Gastroesophageal sphincter (tissue), 4 donors: ENCODE measurements at places on chromosomes 4 and X. TPM values are rescaled to one million over a fixed set of nuclear protein-coding genes. Genes with fewer than 3 reads are reported as not detected.

GRCh38 chrX:134761788-134762187, 103.5 kb upstream of the PLAC1 start:
- ATAC-seq: no peak

GRCh38 chrX:19990151-19990555, 708 bp downstream of the BCLAF3 start:
- no peak for ATAC-seq

GRCh38 chr4:78242071-78242470, 184.9 kb downstream of the FRAS1 start:
- ATAC-seq: no peak

- ATAC-seq: no peak
These were observed 164.4 kb upstream of the RAPGEF2 start for GRCh38 chr4:158938220-158939044.

DNA sequence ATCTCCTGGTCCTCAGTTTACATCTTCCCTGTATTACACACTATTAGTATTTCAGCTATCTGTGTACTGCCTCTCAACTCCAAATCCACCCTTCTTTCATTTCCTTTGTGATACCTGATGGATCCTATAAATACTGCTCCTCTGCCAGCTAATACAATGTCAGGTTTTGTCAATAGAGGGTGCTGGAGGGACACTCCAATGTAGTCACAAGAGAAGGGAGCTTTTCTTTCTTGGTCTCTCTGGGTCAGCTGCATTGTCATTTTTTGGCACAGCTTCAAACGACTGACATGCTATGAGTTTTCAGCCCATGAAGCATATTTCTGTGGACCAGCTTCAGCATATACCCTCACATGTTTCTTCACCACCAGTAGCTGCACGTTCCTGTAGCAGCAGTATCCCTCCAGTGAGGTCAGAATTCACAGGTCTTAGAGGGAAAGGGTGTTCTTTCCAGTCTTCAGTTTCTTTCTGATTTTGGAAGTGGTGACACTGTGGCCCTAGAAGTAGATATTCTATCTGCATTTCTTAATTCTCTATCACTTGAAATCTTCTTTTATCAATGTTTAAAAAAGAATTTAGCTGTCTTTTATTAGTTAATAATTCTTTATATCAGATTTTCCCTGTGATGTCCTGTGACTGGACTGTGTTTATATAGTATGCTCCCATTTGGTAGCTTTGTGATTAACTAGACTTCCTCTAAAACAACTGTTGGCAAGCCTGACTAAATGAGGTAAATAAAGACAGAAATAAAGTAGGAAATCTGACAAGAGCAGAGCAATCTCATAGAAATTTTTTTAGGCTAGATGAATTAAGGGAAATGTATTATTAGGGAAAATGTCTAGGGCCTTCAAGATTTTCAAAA, 60.6 kb downstream of the GABRA2 start:
- ATAC-seq: no peak

DNA sequence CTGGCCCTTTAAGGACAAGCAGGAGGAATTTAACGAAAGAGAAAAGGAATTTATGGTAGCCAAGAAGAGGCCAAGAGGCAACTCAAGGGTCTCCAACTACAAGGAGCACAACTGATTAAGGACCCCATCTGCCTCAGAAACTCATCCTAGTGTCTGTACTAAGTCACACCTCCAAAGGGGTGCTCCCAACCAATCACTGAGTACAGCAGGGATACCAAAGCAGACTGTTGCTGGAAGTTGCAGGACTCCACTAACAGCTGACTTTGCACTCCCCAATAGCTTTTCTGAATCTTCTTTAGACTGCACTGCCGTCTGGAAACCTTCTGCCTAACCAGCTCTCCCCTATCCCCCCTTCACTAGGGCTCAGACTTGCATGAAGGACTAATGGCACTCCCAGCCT, 50.6 kb downstream of the ATP11C start:
- no peak for ATAC-seq

DNA sequence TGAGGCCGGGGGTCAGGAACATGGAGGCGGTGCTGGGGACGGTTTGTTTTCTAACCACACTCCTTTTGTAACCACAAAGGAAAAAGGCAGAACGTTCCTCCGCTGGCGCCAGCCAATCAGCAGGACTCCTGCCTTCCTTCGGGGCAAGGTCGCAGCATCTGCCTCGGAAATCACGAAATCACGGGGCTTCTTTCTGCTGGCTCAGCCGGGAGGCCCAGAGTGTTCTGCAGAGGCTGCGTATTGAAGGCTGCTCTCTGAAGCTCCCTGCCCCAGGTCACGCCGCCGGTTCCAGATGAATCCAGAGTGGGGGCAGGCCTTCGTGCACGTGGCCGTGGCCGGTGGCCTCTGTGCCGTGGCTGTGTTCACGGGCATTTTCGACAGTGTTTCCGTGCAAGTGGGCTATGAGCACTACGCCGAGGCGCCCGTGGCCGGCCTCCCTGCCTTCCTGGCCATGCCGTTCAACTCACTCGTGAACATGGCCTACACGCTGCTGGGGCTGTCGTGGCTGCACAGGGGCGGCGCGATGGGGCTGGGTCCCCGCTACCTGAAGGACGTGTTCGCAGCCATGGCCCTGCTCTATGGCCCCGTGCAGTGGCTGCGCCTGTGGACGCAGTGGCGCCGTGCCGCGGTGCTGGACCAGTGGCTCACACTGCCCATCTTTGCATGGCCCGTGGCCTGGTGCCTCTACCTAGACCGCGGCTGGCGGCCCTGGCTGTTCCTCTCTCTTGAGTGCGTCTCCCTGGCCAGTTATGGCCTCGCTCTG, 9.4 kb downstream of the TMEM187 start:
- peak; percentile 46 for ATAC-seq

- no peak for ATAC-seq
These were observed 22.7 kb upstream of the DRD5 start for GRCh38 chr4:9758641-9759317.

GRCh38 chr4:133920236-133920635, 281.4 kb downstream of the PABPC4L start:
- no peak for ATAC-seq

GRCh38 chr4:92387459-92388069, 83.8 kb downstream of the GRID2 start:
- no peak for ATAC-seq

DNA sequence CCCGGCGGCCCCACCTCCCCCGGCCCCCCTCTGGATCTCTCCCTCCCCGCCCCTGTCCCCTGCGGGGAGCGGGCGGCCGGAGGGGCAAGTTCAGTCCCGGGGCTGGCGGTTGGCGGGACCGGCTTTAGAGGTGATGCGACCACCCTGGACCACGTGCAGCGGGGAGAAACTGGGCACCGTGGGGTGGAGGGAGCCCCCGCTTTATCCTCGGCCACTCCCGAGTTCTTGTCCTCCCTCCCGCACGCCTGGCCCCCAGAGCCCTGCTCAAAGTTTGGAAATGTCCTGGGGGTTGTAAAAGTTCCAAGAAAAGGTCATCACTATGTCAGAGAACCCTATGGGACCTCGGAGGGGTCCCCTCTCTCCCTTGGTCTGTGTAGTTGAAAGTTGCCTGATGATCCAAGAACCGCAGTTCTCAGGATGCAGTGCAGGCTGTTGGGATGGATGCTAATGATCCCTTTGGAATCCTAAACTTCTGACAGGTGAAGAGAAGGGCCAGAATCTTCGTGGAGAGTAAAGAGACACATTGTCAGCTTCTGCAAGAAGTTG, 411 bp upstream of the VEGFC start:
- ATAC-seq: no peak

GRCh38 chr4:154741922-154742850, 1.6 kb upstream of the LRAT start:
- no peak for ATAC-seq

DNA sequence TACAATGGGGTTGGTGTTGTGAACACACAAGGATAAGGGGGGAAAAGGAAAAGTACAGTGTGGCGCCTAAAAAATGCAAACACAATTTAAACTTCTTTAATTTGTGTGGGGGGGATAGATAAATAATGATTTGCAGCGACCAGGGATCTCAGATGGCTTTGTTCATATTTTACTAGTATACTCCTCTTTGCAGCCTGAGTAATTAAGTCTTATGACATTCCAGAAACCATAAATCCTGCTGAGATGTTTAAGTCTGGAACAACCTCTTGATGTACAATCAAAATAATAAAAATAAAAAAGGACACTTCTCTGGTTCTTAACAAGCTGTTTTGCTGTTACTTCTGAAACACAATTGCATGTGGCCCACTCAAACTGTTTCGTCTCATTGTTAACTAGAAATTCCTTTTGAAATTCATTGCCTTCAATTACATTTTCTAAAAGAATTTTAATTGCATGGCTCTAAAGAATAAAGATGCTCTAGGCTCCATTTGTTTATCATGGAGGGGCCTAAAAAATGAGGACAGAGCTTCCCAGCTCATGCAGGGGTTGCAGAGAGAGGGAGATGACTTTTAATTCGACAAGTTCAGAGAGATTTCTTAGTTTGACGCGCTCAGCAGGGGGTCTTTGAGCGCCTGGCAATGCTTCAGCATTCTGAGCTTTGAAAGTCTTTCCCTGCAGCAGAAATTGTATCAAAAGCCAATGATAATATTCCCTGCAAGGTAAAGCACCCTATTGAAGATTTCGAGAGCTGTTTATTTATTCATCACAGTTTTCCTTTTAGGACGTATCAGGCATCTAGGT, 892.4 kb upstream of the TENM3 start:
- no peak for ATAC-seq

DNA sequence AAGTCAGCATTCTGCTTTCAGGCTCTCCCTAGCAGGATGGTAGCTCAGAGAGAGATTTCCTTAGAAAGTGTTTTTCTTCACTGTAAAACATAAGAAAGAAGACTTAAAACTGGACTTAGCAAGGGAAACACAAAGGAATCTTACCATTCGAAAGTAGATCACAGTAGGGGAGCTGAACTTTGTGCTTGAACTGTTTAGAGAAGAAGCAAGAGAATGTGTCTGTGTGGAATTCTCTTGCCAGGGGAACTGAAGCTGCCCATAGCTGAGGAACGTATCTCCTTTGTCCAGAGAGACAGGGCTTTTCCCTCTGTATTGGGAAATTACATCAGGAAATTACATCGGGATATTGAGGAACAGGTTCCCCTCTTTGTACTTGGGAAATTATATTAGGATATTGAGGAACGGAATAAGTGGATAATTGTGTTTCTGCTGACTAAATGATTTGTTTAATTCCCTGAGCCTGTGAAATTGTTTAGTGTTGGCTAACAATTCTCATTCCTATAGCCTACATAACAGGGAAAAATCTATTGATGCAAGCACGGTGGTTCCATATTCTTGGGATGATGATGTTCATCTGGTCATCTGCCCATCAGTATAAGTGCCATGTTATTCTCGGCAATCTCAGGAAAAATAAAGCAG, 21.2 kb downstream of the SRD5A3 start:
- no peak for ATAC-seq

- ATAC-seq: no peak
These were observed 23.0 kb downstream of the SNX25 start for GRCh38 chr4:185232370-185232769.

- ATAC-seq: no peak
These were observed 13.1 kb downstream of the NAT8L start for GRCh38 chr4:2071912-2072867.

DNA sequence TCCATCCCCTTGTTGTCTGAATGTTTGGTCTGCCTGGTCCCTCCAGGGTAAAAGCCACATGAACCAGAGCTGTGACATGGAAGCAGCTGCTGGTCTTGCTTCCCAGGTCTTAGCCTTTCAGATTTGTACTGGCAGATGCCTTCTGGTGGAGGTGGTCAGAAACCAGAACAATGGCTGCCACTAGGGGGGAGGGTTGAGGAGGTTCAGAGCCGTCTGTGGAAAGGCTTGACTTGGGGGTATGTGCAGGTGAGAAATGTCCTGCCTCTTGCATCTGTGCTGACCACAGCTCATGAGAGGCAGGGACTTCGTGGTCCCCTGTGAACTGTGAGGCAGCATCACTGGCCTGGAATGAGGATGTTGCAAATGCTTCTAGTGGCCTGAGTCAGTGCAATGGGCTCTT, 144.2 kb upstream of the WDR1 start:
- no peak for ATAC-seq

DNA sequence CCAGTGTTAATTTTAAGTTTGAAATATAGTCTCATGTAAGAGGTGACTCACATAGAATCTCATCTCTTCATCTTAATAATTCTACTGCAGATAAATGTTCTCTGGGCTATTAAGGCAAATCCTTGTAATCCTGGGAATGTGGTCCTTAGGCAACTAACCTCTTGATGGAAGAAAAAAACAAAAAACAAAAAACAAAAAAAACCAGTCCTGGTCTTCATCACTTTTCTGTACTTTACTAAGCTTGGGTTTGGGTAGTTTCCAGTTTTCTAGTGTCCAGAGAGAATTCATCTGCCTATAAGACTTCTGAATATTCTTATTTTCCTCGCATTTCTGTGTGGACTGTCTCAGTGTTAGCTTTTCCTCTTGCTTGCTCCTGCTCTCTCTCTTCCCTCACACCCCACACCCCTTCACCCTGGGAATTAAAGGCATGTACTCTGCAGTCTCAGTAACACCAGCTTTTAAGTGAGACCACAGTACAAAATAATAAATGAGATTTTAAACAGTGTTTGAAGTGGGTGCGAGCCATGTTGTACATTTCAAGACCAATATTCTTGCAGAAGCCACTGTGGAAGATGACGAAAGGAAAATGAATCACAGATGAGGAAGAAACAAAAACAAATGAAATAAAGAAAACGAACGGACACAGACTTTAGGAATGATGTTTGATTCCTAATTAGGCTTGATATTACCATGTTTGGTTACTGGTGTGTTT, 51.7 kb downstream of the HAND2 start:
- ATAC-seq: peak; percentile 75

- ATAC-seq: no peak
These were observed 30.9 kb upstream of the TENM3 start for GRCh38 chr4:182212211-182212761.

DNA sequence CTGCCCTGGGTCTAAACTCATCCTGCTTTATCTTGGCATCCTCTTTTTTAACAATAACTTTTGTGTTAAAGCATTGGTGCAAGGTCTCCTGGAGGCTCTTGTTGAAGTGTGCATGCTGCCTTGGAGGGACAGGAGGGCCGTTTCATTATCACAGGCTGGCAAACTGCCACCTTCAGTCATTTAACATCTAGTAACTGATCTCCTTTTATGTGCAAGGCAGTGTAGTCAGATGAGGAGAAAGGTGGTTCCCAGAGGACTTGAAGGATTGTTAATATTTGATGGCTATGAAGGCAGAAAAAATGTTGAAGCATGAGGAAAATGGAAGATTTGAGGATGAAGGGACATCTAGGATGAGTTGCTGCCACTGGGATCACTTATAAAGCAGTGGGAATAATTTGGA, 439.4 kb downstream of the RAPGEF2 start:
- ATAC-seq: no peak

DNA sequence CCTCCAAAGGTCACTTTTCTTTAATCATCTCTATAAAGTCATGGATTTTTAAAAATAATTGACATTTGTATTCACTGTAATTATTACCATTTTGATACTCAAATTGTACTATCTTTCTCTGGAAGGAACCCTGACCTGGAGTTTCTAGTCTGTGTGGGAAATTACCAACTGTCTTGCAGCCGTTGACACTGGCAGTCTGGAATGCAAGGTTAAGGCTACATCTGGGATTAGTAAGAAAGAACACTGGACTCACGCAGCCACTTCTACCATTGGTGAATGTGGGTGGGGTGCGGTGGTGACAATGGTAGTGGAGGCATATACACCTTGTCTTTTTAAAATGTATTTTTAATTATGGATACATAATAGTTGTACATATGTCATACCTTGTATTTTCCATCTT, 40.9 kb downstream of the EGF start:
- no peak for ATAC-seq

Gene CCDC110
- 0.67 TPM for total RNA-seq

Gene TCEANC
- total RNA-seq: 2.7 TPM

Gene GYPA
- not detected for total RNA-seq

Gene GAB3
- 5.0 TPM for total RNA-seq

Gene SERPINA7
- not detected for total RNA-seq

Gene TAPT1
- total RNA-seq: 32.8 TPM

Gene HTN1
- not detected for total RNA-seq

Gene ERAS
- not detected for total RNA-seq

Gene CSAG2
- total RNA-seq: not detected

Gene NPY1R
- total RNA-seq: 5.4 TPM
